ENCODE measurements at places on chromosomes 12 and 14. TPM values are rescaled to one million over a fixed set of nuclear protein-coding genes. Genes with fewer than 3 reads are reported as not detected.

The CLMN gene
- total RNA-seq, result 0.14 TPM

The CARMIL3 gene
- under 0.01 TPM for total RNA-seq

The ESR2 gene
- total RNA-seq, result not detected

The GALNT4 gene
- total RNA-seq, result 7.9 TPM

The OR6C65 gene
- total RNA-seq, result not detected

The METAP2 gene
- total RNA-seq, result 54.4 TPM

The TAS2R42 gene
- total RNA-seq, result not detected

Data from placental pericyte (primary cell).